ENCODE measurements at places on chromosomes 12 and 14.

GRCh38 chr14:95480887-95481226 lies 35.6 kb downstream of the SYNE3 start:
- DNase-seq: no peak

GRCh38 chr14:20630340-20631022 lies 11.0 kb downstream of the OR6S1 start:
- peak; percentile 44 for DNase-seq

DNA sequence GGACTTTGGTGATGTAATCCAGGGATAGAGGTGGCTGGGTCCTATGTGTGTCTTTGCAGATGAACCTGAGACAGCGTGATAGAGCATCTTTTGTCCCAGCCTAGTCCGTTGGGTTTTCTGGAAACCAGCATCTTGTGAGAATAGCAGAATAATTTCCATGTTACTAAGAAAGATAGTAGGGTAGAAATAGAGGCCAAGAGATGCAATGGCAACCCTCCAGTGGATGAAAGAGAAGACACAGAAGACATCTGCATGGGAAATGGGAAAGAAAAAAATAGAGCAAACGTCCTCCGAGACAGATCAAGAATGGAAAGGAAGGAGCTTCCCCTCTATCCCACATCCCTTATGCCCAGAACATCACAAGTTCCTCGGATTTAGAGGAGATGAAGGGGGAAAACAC lies 409.3 kb upstream of the TMEM132C start:
- DNase-seq: no peak

- no peak for DNase-seq
Observed at GRCh38 chr12:6996040-6996441, 22.2 kb downstream of the LPCAT3 start.

DNA sequence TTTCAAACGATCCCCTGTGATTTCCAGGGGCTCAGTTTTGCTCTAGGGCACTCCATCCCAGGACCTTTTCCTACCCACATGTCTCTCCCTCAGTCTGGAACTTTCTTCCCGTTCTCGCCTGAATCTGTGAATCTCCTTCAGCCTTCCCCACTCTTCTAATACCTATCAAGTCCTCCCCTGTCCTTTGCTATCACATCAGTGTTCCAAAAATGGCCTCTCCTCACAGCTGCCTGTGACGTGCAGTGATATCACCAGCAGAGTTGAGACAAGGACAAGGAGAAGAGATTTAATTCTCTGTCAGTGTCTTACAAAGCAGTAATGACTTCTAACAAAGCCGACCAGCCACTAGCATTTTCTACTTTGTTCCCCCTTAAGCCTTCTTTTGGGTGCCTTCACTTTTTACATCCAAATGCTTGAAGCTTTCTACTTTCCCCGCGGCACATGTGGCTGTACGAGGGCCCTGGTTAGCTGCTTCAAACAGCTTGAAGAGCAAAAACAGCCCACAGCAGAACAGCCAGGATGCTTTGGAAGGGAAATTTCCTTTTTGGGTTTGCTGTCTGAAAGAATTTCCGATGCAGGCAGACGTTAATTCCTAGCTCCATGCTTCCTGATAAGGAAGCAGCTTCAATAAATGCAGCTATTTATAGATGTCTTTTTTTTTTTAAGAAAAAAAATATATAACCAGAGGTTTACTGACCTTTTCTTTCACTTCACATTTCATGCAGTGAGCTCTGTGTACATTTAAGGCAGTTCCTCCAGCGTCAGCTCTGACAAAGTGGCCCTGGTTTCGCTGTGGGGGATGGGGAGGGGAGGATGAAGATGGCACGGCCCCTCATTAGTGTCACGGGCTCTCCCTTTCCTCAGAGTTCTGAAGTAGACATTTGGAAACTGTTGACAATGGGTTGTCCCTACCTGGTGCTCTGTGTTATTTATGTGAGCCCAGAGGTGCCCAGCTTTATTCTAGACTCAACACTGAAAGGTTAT lies 109.3 kb downstream of the ETV6 start:
- DNase-seq: no peak

DNA sequence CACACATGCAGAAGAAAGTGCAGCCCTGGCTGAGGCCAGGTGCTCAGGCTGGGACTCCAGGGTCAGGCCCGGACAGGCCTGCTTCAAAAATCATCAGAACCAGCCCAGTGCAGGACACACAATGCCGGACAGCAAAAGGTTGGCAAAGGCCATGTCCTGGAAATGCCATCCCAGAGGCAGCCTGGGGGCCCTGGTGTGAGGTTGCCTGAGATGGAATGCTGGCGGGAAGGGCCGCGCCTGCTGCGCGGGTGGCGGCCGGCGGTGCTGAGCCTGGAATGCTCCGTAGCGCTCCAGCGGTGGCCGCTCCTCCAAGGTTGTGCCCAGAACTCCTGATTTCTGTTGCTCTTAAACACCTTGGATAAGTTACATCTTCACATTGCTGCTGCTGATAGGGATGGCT lies 21.7 kb upstream of the CRIP2 start:
- no peak for DNase-seq

DNA sequence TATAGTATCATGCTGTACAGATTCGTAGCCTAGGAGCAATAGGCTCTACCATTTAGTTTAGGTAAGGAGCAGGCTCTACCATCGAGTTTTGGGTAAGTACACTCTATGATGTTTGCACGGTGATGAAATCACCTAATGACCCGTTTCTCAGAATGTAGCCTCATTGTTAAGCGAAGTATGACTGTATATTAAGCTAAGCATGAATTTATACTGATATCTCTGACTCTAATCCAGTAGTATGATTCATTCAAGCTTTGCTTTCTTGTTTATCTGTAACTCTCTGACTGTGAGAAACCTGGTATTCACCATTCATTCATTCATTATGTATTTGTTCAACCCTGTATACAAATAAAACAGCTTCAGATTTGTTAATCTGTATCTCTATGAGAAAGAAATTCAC lies 283.9 kb upstream of the PRICKLE1 start:
- DNase-seq: no peak

Data from activated T-cell treated with anti-CD3 and anti-CD28 coated beads, Interleukin-2, amount 50 U/mL, for 1 hour (primary cell).